ENCODE measurements at places on chromosomes 12 and 14.

GRCh38 chr12:82055391-82055790 is 296.2 kb upstream of the PPFIA2 start:
- DNase-seq, result no peak

- DNase-seq, result no peak
Observed at GRCh38 chr12:65673156-65673690, 151.1 kb upstream of the HMGA2 start.

DNA sequence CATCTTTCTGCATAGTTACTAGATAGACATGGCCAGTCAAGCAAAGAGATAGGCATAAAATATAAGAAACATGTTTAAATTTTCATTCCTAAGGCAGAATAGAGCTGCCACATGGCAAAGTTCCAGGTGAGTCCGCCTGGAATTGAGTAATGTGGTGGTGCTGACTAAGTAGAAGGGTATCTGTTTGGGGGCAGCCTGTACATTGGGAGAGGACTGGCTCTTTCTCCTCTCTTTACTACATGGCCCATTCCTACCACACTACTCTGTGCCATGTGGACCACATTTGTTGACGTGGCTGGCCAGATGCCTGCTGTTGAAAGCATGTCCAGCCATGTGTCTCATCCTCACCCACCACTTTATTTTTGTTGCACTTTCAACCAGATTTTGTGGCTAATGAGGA is 354.0 kb downstream of the ETNK1 start:
- DNase-seq, result no peak

DNA sequence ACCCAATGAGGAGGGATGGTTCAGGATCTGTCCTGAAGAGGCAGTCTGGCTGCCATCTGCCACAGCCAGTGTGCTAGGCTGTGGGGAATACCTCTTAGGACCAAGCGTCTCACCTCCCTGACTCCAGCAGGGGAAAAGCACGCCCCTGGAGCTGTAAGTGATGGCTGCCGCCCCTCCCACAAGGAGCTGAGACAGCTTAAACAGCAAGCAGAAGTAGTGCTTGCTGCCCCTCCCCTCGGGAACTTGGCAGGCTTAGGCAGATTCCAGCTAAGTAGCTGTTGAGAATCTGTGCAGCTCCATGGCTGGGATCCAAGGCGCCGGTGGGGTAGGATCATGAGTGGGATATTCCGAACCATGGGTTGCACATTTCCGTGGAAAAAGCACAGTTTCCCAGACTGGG is 360.4 kb upstream of the MDGA2 start:
- DNase-seq, result no peak

DNA sequence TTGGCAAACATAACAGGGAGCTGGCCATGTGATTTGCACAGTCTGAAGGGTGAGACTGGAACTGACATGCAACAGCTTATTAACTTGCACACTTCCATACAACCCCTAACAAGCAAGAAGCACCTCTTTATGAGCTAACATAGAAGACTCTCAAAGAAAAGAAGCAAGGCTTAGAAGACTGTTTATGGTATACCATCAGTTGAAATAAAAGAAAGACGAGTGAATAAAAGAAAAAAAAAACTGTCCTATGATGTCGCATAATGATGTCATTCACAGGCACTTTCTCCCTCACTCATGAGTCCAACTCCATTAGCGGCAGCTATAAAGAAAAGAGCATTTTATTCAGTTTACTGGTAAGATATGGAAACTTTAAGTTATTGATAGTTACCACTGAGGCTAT is 3.3 kb upstream of the MDM1 start:
- no peak for DNase-seq

DNA sequence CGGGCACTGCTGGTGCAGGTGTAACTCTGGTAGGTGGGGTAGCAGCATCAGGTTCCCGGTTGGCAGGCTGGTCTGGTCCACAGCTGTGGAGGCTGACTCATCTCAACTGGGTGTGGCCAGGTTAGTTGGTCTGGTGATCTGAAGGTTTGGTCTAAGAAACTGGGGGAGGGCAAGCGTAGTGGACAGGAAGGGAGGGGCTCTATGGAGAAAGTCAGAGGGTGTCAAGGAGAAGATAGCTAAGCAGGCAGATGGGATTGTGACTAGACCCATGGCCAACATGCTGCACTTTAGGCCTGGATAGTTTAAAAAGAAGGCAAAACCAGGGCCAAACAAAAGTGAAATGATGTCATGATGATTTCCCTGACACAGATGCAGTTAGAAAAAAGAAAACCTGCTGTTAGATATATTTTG is 7.9 kb downstream of the TRIM9 start:
- no peak for DNase-seq

DNA sequence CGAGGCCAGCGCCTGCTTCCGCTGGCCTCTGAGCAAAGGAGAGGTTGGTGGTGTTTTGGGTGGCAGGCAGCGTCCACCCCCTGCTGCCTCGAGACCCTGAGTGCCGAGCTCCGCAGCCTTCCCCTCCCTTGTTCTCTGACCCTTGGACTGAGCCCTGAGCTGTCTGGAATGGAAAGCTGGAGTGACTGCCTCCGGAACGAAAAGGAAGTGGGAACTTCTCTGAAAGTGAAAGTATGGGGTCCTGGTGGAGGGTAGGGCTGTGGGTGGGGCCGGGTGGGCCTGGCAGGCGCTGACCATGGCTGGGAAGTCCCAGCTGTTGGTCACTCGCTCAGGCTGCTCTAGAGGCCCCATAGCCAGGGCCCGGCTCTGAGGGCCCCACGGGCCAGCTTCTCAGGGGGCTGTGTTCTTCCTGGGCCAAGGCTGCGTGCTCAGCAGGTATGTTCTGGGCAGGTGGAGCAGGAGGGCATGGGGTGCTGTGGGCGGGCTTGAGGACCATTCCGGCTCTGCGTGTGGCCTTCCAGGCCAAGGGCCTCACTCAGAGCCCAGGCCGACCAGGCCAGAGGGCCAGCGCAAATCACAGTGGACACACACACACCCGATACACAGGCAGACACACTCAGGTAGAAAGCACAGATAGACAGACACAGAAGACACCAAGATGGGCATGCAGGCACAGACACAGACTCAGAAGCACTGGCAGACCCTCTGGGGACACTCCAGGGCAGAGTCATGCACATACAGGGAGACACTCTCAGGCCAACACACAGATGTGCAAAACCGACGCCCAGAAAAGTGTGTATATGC is at the start of gene EXOC3L4:
Gene EXOC3L4 (plus strand): TSS at position 320 of the 804 bp plus-strand sequence. CDS start 5,495 bp downstream, outside the sequence.
- DNase-seq, result no peak

- no peak for DNase-seq
Observed at GRCh38 chr14:99331811-99332210, 59.8 kb upstream of the BCL11B start.

- no peak for DNase-seq
Observed at GRCh38 chr12:120614848-120615247, 25.6 kb upstream of the CABP1 start.

- DNase-seq, result no peak
Observed at GRCh38 chr12:113109360-113109759, 26.2 kb downstream of the RASAL1 start.

- no peak for DNase-seq
Observed at GRCh38 chr14:68145036-68145435, 325.5 kb downstream of the RAD51B start.

DNA sequence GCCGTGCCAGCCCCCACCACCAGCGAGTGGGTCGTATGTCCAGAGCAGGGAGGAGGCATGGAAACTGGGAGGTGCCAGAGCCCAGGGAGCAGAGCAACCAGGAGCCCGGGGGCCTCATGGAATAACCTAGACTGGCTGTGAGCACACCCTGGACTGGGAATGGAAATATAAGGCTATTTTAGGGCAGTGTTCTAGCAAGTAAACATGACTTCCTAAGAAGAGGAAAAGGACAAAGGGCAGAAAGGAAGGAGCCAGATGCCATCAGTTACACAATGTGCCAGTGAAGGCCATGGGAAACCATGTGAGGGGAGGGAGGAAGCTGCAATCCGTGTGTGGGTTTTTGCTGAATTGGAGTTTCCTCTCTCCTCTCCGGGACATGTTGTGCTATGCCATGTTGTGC is 18.7 kb upstream of the CPM start:
- DNase-seq, result no peak

GRCh38 chr12:2853626-2854025 is 3.2 kb downstream of the TEX52 start:
- DNase-seq, result peak; percentile 28

DNA sequence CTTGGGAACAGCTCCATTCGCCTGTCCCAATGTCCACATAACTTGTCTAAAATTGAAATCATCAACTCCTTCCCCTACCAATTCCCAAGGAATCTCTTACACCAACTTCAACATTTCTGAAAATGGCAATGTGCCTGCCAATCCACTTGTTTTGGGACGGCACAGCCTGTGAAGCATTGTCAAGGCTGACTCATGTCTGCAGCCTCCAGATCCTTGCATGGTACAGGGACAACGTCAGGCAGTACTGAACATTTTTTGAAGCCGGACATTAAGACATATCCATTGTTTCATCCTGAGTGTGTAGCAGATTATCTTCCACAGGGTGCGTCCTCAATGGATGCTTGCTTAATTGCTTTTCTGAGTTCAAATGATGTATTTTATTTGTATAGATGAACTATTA is 794.1 kb downstream of the BCL11B start:
- no peak for DNase-seq

GRCh38 chr12:120733574-120733973 is 7.9 kb downstream of the ACADS start:
- DNase-seq, result no peak

DNA sequence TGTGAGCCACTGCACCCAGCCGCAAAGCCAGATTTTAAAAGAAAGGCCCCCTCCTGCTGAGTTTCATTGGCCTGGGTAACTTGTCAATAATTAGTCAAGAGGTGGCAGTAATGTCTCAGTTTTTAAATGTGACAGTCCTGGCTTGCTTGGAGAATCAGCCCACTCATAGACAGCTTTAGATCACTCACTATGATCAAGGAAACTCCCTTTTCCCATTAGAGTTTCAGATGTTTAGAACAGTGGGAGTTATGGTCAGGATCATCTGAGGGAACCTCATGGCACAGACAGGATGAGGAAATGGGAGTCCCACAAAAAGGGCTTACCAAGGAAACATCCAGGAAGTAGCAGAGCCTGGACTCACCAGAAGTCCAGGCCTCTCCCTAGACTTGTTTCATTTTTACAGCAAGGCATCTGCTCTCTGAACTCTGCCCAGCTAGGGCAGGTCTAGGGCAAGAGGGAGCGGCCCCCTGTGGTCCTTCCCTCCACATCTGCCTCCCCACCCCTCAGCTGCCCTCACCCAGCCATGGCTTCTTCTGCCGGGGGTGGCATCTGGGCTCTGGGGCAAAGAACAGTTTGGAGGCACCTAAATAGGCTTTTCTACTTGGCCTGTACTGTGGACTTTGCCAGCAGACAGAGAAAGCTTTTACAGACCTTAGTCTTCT is 11.2 kb downstream of the BCL2L14 start:
- DNase-seq, result no peak
